ENCODE measurements at places on chromosomes 1 and 21. TPM values are rescaled to one million over a fixed set of nuclear protein-coding genes. Genes with fewer than 3 reads are reported as not detected.

FGR gene
- total RNA-seq, result not detected

ANXA9 gene
- 0.29 TPM for total RNA-seq

GRCh38 chr1:219626865-219627264 is 14.0 kb upstream of the ZC3H11B start:
- no peaks in the 10 kb centered on the region for H3K4me1 ChIP-seq
- no peak for DNase-seq
- no peaks in the 10 kb centered on the region for H3K36me3 ChIP-seq
- no peak overlapping the region for H3K4me3 ChIP-seq

- H3K4me1 ChIP-seq, result no peaks in the 10 kb centered on the region
- H3K27me3 ChIP-seq, result peaks cover 16% of the 10 kb centered on the region
- no peak overlapping the region for H3K4me3 ChIP-seq
- no peaks in the 10 kb centered on the region for H3K36me3 ChIP-seq
Observed at GRCh38 chr1:184143449-184143848, 91.9 kb downstream of the TSEN15 start.

- H3K36me3 ChIP-seq, result no peaks in the 10 kb centered on the region
- peak overlapping the region; percentile 21 for H3K27ac ChIP-seq
- DNase-seq, result peak; percentile 60
- H3K27me3 ChIP-seq, result no peaks in the 10 kb centered on the region
Observed at GRCh38 chr1:150259217-150259616, 1.6 kb downstream of the CA14 start.

DNA sequence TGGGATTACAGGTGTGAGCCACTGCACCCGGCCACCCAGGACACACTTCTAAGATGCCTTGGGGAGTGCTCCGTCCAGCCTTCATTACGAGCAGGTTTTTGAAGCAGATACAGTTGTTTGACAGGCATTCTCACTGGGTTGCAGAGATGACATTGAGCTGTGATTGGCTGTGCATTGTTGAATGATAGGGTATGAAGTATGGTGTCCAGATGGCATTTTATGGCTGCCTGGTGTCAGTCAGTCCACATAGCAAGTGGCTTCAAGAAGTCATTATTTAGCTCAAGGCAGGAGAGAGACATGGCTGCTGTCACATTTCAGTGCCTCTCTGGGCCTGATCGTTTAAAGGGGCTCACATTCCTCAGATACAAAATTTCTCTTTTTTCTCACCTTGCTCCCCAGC is 14.8 kb upstream of the PADI2 start:
- no peaks in the 10 kb centered on the region for H3K36me3 ChIP-seq
- DNase-seq, result no peak
- no peaks in the 10 kb centered on the region for H3K27me3 ChIP-seq
- no peak overlapping the region for H3K4me3 ChIP-seq
- no peak overlapping the region for H3K27ac ChIP-seq

NPPA gene
- not detected for total RNA-seq

- H3K27me3 ChIP-seq, result no peaks in the 10 kb centered on the region
- no peaks in the 10 kb centered on the region for H3K36me3 ChIP-seq
- no peak overlapping the region for H3K27ac ChIP-seq
- no peaks in the 10 kb centered on the region for H3K4me1 ChIP-seq
- no peak overlapping the region for H3K4me3 ChIP-seq
- DNase-seq, result no peak
Observed at GRCh38 chr21:14901482-14901958, 163.3 kb downstream of the NRIP1 start.

PDZK1 gene
- total RNA-seq, result 47.6 TPM

- no peaks in the 10 kb centered on the region for H3K27me3 ChIP-seq
- no peak overlapping the region for H3K27ac ChIP-seq
- no peak overlapping the region for H3K4me3 ChIP-seq
- H3K36me3 ChIP-seq, result peaks cover 86% of the 10 kb centered on the region
- no peak for DNase-seq
Observed at GRCh38 chr21:32370998-32371766, 21.6 kb downstream of the URB1 start.

- no peaks in the 10 kb centered on the region for H3K36me3 ChIP-seq
- H3K27me3 ChIP-seq, result no peaks in the 10 kb centered on the region
- H3K4me3 ChIP-seq, result no peak overlapping the region
- H3K27ac ChIP-seq, result no peak overlapping the region
- no peak for DNase-seq
- no peaks in the 10 kb centered on the region for H3K4me1 ChIP-seq
Observed at GRCh38 chr1:57868908-57869307, 445.0 kb upstream of the DAB1 start.

NPHS2 gene
- total RNA-seq, result not detected

DNA sequence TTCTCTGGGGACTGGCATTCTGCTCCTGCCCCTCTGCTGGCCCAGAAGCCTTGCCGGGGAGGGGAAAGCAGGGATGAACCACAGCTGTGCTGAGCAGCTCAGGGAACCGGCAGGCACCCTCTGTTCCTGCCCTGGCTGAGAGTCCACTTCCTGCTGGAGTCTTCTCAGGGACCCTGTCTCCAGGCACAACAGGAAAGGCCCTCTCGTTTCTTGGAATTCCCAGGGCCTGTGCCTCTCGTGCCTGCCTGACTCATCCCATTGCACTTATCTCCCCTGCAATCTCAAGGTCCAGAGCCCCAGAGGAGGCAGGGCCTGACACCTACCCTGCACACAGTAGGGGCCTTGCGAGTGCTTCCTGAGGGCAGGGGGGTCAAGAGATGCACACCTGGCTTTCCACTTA is 1.1 kb upstream of the EDN2 start:
- no peaks in the 10 kb centered on the region for H3K36me3 ChIP-seq
- H3K27me3 ChIP-seq, result no peaks in the 10 kb centered on the region
- no peak overlapping the region for H3K4me3 ChIP-seq
- H3K4me1 ChIP-seq, result peaks cover 7% of the 10 kb centered on the region
- H3K27ac ChIP-seq, result no peak overlapping the region

- H3K36me3 ChIP-seq, result no peaks in the 10 kb centered on the region
- no peak overlapping the region for H3K27ac ChIP-seq
- H3K27me3 ChIP-seq, result no peaks in the 10 kb centered on the region
- no peak for DNase-seq
Observed at GRCh38 chr1:79188337-79188736, 181.8 kb upstream of the ADGRL4 start.

- H3K27me3 ChIP-seq, result no peaks in the 10 kb centered on the region
- no peak for DNase-seq
- no peak overlapping the region for H3K4me3 ChIP-seq
- H3K36me3 ChIP-seq, result no peaks in the 10 kb centered on the region
Observed at GRCh38 chr1:206979379-206980043, 9.3 kb upstream of the FCAMR start.

SCAF4 gene
- 67.8 TPM for total RNA-seq

DNA sequence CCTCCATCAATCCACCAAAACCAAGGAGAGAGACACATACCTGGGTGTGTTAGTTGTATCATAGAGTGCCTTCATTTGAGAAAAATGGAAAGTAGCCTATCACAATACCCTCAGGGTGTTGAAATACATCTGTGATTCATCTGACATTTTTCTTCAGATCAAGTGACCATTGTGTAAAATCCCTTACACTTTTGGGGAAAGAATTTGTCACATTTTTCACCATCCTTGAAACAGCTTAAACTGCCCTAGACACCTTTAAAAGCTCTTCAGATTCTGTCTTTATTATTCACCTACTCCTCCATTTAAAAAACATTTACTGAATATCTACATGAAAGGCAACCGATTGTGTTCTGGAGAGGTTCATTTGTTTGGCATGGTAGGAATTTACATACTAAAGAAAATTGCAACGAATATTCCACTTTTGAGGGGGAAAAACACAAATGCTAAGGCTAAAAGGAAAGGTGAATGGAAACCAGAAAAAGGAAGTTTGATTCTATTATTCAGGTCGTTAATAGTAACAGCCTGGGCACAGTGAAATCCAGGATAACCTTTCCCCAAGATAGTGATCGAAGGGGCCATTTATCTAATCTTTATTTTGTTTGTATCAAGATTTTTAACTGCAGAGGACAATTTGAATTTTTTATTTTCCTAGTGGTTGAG is 70.4 kb upstream of the SAMSN1 start:
- H3K27me3 ChIP-seq, result no peaks in the 10 kb centered on the region
- no peaks in the 10 kb centered on the region for H3K4me1 ChIP-seq
- no peaks in the 10 kb centered on the region for H3K36me3 ChIP-seq
- H3K4me3 ChIP-seq, result no peak overlapping the region
- DNase-seq, result no peak

KCTD3 gene
- total RNA-seq, result 41.3 TPM

GRCh38 chr1:185397183-185397582 is 80.1 kb upstream of the IVNS1ABP start:
- no peaks in the 10 kb centered on the region for H3K36me3 ChIP-seq
- H3K27me3 ChIP-seq, result no peaks in the 10 kb centered on the region
- no peaks in the 10 kb centered on the region for H3K4me1 ChIP-seq
- DNase-seq, result no peak

- no peaks in the 10 kb centered on the region for H3K27me3 ChIP-seq
- H3K4me1 ChIP-seq, result no peaks in the 10 kb centered on the region
- no peak for DNase-seq
- H3K36me3 ChIP-seq, result no peaks in the 10 kb centered on the region
Observed at GRCh38 chr21:27114111-27114510, 147.2 kb upstream of the ADAMTS5 start.

DNA sequence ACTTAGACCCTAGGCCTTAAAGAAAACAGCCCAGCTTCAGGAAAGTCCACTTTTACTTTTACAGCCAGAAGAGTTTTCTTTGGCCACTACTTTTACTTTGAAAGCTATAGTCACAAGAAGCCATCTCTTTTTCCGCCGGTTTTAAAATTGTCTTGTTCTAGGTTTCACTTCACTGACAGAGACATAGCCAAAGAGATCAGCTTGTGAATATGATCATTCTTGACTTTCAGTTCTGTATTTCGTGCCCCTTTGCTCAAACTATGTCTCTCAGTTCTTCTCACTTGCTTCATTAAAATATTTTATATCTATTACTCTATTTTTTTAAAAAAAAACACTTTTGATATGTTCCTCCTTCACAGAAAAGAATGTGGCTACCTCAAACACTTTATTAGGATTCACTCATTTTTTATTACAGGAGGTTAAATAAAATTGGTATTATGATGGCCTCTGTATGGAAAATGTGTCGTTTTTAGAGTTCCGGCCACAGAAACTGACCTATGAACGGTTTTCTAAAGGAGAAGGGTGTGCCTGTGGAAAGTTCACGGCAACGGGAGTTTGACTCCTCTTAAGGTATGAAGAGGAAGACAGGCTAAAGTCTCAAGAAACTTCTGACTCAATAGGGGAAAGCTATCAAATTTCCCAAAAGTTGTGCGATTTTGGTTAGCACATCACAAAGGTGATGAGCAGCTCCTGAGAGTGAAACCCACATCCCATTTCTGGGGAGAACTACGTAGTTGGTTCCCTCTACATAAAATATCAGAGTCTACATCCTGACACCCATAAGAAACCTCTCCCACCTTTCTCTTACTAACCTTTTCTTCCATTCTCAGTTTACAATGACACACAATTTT is 1.2 kb downstream of the MCOLN2 start:
- H3K27ac ChIP-seq, result no peak overlapping the region
- no peak for DNase-seq
- no peaks in the 10 kb centered on the region for H3K36me3 ChIP-seq
- no peaks in the 10 kb centered on the region for H3K4me1 ChIP-seq
- H3K27me3 ChIP-seq, result peaks cover 85% of the 10 kb centered on the region

DNA sequence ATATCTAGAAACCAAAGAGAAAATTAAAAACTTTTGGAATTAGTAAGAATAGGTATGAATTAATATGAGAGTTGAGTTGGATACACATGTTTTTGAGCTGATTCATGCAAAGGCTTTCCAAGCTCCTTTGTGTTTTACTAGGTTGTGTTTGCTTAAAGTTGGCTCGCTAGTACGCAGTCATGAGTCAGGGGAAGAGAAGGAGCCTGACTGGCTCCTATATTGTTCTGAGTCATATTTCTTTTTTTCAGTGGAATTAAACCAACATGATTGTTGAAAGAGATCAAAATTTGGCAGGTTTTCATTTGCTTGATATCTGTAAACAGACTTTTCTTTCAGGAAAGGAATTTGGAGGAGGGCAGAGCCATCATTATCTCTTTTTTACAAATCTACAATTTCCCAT is 66.7 kb downstream of the MAGI3 start:
- DNase-seq, result no peak
- no peaks in the 10 kb centered on the region for H3K27me3 ChIP-seq
- no peak overlapping the region for H3K4me3 ChIP-seq
- peaks cover 13% of the 10 kb centered on the region for H3K36me3 ChIP-seq
- no peaks in the 10 kb centered on the region for H3K4me1 ChIP-seq

DNA sequence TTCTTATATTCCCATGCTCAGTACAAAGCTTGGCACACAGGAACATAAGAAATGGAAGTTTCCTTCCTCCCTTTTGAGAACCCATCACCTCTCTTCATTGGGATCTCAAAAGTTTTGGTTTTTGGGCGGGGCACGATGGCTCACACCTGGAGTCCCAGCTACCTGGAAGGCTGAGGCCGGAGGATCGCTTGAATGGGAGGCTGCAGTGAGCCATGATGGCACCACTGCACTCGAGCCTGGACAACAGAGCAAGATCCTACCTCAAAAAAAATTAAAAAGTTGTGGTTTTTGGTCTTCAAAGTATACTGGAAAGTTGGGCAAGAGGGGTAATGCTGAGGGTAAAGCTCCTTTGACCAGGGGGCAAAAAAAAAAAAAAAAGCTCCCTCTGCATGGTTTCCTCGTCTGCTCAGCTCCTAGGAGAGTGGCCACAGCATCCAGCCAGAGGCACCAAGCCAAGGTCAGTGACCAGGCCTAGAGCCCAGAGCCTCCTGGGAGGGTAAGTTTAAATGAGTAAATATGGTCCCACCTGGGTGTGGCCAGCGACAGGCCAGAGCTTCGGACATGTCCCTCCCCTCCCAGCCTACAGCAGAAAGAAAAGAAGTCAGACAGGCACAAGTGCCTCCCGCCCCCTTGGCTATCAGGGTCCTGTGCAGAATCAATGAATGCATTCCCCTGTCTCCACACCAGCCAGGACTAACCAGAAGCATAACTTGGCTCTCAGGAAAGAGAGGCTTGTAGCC is 5.0 kb downstream of the MEF2D start:
- H3K27me3 ChIP-seq, result no peaks in the 10 kb centered on the region
- no peak for DNase-seq
- H3K4me3 ChIP-seq, result no peak overlapping the region
- H3K36me3 ChIP-seq, result no peaks in the 10 kb centered on the region
- peaks cover 19% of the 10 kb centered on the region for H3K4me1 ChIP-seq
- H3K27ac ChIP-seq, result no peak overlapping the region

DNA sequence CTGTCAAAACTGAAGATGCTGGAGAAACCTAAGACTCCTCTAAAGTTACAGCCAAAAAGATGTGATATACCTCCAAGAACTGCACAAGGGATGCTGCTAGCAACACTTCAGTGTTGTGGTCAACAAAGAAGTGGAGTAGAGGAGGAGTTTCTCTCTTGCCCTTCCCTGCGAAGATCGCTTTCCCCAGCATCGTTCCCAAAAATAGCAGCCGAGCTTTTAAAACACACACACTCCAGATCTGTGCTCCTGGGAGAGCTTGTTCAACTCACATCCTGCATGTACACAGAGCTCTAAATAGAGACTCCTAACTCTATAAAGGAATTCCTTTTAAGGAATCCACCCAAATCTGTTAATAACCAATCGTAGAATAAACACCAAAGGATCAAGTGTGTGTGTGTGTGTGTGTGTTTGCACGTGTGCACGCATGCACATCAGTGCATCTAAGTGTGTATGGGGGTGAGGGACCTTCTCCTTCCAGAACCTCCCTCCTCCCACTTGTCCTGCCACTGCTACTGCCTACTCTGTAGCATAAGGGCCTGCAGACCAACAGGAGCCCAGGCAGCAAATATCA is 58.5 kb downstream of the PSMG1 start:
- H3K27ac ChIP-seq, result no peak overlapping the region
- H3K36me3 ChIP-seq, result no peaks in the 10 kb centered on the region
- no peaks in the 10 kb centered on the region for H3K27me3 ChIP-seq
